GM19239 (cell line): ENCODE measurements at places on chromosomes 3 and 15.

- no peak for DNase-seq
These were observed 20.3 kb downstream of the IMPG2 start for GRCh38 chr3:101300073-101300472.

- DNase-seq, result no peak
These were observed 200.3 kb upstream of the SLC2A2 start for GRCh38 chr3:171226794-171227193.

DNA sequence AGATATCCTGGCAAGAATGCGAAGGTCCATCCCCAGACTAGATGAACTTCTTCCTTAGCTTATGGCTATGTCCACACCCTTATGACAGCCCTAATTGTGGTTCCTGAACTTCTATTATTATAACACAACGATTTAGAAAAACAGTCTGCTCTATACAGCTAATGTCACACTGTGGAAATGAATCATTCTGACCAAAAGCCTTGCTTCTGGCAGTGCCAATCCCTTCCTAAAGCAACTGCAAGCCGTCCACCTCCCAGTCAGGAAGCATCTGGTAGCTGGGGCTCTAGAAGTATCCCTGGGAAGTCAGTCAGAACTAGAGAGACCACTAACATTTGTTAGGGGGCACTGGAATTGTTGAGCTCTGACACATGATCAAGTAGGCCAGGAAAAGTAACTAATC, 45.0 kb downstream of the MYO5A start:
- no peak for DNase-seq

- no peak for DNase-seq
These were observed 159.2 kb downstream of the ZPLD1 start for GRCh38 chr3:102593812-102594602.

DNA sequence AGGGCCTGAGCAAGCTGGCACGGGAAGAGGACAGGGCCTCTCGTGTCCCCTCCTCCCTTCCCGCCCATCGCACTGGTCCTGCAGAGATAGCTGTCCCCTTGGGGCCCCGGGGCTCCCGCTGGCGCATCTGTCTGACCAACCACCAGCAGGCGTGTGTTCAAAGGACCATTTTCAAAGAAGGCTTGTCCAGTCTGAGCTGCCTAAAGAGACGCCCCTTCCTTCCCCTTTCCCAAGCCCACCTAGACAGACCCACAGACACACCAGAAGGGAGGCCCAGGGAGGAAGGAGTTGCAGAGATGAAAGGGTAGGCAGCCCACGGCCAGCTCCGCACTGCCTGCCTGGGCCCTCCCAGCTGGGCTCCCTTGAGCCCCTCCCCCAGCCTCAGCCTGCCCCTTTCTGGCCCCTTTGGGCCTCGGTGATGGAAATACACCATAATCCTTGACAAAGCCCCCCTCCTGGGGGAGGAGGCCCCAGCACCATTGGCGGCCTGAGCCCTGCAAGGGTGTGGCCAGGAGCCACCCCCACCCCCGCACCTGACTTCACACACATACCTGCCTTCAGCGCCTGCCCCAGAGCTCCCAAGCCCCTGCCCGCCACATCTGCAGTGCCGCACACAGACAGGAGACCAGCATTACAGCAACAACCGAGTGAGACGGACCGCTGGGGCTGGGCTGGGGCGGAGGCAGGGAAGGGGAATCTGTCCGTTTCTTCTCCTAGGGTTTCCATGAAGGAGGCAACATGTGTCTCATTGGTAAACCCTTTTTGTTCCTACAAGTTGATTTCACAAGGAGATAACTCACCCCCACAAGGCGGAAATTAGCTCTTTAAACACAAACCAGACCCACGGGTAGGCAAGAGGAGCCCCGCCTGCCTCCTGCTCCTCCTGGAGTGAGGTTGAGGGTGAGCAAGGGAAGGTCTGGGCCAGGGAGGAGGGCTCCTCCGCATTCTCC, at the start of gene STRA6:
Gene STRA6 (minus strand): TSS at position 336 of the 950 bp plus-strand sequence. CDS start 520 bp downstream, outside the sequence.
- DNase-seq, result no peak

GRCh38 chr15:90580946-90581345, 51.2 kb downstream of the CRTC3 start:
- no peak for DNase-seq

DNA sequence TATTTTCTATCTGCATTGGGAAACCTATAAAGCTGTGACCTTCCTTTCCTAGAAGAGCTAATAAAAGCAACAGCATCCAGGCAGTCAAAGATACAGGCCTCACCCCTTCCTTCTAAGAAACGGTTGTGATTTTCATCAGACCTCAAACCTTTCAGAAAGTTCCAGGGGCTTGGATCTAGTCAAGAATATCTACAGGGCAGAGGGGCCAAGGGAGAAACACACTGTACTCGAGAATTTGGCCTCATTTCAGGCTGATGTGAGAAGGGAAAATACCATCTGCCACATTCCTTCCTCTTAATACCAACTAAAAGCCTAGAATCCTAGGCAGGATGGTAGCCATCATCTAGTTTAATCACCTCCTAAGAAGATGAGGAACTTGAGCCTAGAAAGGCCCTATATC, 24.5 kb upstream of the BCL6 start:
- no peak for DNase-seq

GRCh38 chr15:82999426-82999825, 12.0 kb downstream of the C15orf40 start:
- DNase-seq, result no peak
